ENCODE measurements at places on chromosomes 3 and 15.
A peak's percentile ranks its signal among the peaks of the same experiment; 100 is the strongest.

DNA sequence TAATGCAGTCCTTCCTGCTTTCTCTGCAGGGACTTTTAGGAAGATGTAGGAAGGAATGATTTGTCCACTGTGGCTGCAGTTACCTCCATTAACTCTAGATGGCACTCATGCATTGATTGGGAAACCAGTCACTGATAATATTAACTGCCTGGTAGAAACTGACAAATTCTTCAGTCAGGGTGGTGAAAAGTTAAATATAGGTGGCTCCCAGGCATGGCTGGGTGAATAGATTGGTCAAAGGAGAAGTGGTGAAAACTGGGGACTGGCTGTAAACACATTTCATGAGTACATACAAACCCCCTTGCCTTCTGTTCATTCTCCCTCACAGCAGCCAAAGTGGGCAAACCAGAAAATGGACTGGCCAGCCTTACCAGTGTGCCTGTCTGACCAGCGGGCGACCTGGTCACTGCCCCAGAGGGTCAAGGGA is 333.4 kb downstream of the THSD4 start:
- DNase-seq, result no peak

GRCh38 chr3:138856799-138857198 is 22.1 kb upstream of the PIK3CB start:
- no peak for DNase-seq

DNA sequence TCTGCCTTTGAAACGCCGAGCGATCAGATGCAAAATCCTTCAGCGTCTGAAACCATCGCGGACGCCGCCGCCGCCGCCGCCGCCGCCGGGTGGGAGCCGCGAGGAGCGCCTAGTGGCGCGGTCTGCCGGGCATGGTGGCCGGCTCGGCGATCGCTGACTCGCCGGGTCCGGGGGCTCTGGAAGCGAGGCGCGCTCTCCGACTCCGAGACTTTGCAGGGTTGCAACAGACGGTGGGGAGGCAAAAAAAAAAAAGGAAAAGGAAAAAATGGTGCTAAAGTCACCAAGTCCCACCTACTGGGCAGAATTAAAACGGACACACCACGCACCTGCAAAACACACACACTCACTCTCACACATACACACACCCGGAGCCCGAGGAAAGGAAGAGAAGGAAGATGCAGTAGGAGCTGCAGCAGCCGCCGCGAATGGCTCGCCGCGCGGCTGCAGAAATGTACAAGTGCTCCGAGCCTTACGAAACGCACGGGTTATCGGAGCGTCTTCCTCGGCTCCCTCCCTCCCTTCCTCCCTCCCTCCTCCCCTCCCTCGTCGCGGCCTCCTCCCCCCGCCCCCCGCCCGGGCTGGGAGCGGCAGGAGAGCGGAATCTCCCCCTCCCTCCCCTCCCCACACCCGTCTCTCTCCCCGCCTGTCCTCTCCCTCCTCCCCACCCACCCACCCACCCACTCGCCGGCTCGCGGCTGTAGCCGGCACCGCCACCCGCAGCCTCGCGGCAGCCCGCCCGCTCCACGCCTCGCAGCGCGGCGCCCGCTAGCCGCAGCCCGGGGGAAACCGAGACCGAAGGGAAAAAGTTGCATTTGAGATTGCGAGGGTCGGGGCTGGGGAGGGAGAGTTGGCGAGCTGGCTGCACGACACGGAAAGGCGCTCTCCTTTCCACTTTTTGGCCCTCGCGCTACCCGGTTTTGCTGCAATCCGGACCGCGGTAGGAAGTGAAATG is at the start of gene NTRK3:
TSS of gene NTRK3 (minus strand) at position 461 of the 952 bp plus-strand sequence. CDS start 586 bp downstream, outside the sequence.
- DNase-seq, result no peak

DNA sequence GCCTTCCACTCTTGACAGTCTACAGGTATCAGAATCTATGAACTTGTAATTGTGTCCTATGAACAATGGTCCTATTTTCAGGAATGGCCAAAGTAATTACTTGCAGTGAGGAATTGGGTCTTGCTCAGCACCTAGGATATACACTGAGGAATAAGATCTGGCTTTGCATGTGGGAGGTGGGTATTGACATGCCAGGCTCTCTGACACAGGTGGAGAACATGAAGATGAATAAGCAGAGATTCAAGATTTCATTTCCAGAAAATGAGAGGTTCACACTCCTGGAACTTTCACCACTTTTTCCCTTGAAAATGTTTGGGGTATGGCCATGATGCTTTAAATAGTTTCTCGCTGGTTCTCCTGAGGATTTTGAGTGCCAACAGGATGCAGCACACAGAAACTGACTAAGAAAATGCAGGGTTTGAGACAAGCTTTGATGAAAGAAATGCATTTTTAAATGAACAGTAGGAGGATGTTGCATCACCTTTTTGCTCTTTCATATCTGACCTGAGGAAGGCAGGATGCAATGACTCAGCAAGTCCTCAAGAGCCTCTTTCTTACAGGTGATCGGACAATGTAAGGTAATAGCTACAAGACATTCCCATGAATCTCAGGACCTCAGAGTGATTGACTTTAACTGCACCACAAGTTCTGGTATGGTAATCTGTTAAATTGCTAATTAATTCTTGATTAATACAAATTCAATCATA is 3.7 kb downstream of the HRG start:
- no peak for DNase-seq

- DNase-seq, result no peak
Observed at GRCh38 chr3:56339671-56340070, 128.6 kb downstream of the ERC2 start.

DNA sequence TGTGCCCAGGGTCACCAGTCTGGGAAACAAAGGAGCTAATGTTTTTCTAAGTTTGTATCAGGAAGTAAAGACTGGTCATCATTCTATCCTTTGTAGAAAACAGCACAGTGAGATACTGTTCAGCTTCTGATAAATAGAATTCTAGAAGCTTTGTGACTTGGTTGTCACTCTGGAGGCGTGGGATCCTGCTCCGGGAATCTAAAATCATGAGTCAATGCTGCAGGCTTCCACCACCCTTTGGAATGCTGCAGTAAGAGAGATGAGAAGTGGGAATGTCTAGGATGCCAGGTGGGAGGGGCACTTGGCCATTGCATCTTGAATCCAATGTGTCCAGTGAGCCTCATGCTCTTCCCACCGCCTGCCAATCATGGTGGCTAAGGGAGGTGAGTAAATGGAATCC is 40.9 kb downstream of the SAMMSON start:
- no peak for DNase-seq

DNA sequence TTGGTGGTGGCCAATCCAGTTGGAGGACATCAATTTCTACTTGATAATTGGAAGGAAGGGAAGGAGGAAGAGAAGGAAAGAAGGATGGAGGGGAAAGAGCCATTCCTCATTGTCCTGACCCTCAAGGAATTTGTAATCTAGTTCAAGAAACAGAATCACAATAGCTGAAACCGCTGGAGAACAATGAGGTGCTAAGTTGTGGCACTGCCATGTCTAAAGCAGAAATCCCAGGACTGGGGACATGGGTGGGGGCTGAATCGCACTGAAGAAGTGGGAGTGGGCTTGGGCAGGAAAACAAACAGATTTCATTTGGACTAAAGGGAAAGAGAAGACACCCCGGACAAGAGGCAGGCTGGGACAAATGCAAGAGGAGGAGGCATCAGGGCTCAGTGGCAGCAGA is 183.6 kb downstream of the UACA start:
- no peak for DNase-seq

GRCh38 chr3:3799173-3800079 is at the start of gene LRRN1:
LRRN1 (plus strand) TSS chr3:3799431; CDS start chr3:3844642, 45,211 bp downstream.
- DNase-seq, result peak; percentile 18

DNA sequence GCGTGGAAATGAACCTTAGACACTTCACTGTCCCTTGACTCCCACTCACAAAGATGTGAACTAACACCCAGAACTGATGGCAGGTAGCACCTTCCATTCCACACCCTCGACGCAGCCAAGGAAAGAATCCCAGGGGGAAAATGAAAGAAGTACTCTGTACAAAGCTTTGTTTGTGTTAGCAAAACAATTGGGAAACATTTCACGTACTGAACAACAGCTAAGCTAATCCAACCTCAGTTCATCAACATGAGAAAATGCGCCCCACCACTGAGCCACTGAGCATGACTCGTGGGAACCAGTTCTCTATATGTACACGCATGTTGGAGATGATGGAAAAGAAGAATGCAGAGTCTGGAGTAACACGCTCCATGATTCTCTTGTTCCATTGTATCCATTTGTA is 32.0 kb downstream of the CORO2B start:
- DNase-seq, result no peak

- DNase-seq, result no peak
Observed at GRCh38 chr3:6739288-6739687, 121.6 kb upstream of the GRM7 start.

- DNase-seq, result peak; percentile 21
Observed at GRCh38 chr15:68354923-68355322, 77.0 kb downstream of the ITGA11 start.

Measured in T-helper 2 cell treated with Interferon-gamma antibody and Interleukin-4, amounts not matched to agents 5 μg/mL and 100 μg/mL, for 36 hours (primary cell).